ENCODE measurements at places on chromosomes 3 and 15.

GRCh38 chr3:177378168-177378567 lies 180.9 kb upstream of the TBL1XR1 start:
- DNase-seq, result no peak

- DNase-seq, result no peak
These were observed 9.5 kb upstream of the MESP2 start for GRCh38 chr15:89766357-89767311.

DNA sequence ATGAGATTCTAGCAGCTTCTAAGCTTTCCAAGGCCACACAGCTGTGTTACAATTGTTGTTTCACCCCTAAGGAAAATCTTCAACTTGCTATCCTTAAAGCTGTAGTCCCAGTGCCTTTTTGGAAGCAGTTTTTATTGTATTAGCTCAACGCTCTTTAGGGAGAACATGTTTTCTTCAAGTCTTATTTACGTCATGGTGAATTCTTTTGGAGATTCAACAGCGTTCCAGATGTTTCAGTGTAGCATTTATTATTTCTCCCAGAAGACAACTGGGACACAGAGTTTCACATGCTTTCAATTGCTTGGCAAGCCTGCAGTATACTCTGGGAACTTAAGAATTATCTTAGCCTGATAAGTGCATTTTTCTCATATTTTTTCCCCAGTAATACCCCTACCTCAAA lies 888.3 kb downstream of the PLOD2 start:
- DNase-seq, result no peak

DNA sequence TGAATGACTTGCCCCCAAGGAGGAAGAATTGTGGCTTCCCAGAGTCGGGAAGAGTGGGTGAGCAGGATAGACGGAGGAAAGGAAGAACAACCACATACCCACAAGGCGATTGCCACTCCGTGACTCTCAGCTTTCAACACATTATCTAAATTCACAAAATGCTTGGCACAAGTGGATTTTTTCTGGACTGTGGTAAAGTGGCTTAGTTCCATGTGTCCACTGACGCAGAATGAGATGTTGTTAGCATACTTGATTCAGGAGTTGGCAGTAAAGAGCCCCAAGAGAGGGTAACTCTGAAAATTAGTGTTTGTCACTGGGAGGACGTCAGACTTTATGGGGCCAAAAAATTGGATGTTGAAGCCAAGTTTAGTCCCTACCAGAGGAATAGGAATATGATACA lies 198.8 kb upstream of the CTNNB1 start:
- no peak for DNase-seq

- DNase-seq, result no peak
These were observed 641 bp downstream of the OPA1 start for GRCh38 chr3:193593668-193594030.

- DNase-seq, result peak; percentile 27
These were observed 88.7 kb downstream of the LIPC start for GRCh38 chr15:58520464-58520863.

DNA sequence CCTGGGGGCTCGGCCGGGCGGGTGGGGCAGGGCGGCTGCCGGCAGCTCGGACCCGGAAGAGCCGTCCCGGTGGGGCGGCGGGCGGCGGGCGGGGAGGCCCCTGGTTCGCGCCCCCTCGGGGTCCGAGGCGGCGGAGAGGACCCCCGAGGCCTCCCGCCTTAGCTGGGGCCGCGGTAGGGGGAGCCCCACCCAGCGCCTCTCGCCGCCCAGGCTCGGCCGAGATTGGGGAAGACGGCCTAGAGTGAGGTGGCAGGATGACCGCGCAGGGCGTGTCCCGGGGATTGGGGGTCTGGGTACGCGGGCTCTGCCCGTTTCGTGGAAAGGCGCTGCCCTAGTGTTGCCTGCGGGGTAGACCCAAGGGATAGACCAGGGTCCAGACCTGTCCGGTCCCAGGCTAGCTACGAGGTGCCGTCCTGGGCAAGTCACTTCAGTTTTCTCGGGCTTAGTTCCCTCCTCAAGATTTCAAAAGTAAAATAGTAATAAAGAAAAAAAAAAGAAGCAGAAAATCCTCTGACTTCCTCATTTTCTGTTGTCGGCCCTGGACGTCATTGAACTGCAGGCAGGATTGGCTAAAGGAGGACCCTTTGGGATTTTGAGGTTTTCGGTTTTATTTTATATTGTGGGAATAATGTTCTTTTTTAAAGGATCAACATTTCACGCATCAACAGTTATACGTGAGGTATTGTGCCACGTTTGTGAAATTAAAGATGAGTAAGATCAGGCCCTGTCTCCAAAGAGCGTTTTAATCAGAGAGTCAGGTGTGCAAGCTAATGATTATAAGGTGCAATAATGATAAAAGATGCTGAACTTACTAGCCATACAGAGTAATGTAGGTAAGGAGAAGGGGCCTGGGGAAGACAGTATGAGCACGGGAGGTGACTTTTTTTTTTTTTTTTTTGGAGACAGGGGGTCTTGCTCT lies 679 bp downstream of the IQGAP1 start:
- peak; percentile 69 for DNase-seq

GRCh38 chr3:157067114-157067513 lies 92.8 kb downstream of the CCNL1 start:
- DNase-seq, result no peak

DNA sequence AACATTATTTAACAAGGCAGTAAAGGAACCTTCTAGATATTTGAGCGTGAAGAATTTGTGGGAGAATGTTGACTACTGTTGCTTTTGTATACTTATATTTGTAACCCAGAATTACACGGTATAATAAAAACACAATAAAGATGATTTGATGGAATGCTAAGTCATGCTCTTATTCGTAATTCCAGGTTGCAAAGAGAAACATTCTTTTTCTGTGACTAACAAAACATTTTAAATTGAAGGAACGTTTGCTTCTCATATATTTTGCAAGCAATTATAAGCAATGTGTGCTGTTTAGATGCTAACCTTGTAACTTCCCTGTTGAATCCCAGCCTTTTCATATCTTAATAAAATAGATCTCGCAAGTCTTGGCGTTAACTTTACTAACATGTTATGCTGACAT lies 124.4 kb upstream of the CGNL1 start:
- no peak for DNase-seq

- peak; percentile 62 for DNase-seq
These were observed 42.6 kb upstream of the TMCO5A start for GRCh38 chr15:37891766-37892368.

DNA sequence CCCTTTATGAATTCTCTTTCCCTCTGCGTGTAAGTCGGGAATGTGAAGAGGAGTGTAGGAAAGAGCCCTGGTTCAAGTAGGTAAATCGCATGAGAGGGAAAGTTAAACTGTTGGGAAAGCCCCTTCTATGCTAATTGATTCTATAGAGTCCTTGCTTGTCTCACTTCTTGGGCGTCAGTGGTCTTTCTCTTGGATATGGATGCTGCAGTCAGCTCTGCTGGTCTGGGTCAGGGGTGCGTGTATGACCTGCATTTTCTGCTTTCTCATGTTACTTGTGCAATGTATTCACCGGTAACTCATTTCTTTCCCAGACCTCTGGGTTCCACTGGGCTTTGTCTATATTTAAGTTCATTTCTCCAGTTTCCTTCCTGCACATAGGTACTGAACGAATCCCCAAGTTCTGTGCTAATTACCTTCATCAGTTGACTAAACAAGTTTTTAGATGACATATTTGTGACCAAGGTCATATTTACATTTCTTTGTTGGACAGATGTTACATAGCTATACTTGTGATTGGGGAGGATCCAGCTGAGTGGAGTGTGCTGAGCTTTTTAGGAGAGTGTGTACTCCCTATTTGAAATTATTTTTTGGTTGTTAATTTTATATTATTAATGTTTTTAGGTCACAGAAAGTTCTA lies 1.4 kb downstream of the SETD5 start:
- peak; percentile 44 for DNase-seq

DNA sequence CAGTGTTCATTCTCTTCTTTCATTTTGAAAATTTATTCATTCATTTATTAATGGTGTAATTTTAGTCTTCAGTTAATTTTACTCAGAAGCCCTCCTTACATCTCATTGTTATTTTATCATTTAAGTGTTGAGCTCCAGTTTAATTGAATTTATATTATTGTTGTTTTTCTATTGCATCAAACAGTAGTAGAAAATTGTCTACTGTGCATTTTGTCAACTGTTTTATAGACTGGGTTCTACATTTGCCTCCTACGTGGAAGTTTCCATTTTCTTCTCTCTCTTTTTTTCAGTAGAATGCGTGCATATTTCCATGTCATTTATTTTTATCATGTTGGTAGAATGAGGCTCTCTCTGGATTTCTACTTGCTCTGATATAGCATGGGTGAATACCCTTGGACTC lies 487.4 kb downstream of the NR2F2 start:
- no peak for DNase-seq

DNA sequence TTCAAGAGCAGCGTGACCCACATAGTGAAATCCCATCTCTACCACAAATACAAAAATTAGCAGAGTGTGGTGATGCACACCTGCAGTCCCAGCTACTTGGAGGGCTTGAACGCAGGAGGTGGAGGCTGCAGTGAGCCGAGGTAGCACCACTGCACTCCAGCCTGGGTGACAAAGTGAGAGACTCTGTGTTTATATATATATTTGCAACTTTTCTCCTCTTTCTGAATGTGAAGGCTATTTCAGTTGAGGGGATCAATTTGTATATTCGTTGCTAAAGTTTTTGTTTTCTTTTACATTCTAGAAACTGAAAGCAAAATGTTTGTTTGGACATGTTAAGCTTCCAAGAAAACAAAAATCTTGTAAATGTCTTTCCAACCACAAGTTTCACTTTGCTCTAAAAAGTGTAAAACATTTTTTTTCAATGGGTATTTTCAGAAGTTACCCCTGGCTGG lies 29.8 kb upstream of the FAM98B start:
- no peak for DNase-seq

DNA sequence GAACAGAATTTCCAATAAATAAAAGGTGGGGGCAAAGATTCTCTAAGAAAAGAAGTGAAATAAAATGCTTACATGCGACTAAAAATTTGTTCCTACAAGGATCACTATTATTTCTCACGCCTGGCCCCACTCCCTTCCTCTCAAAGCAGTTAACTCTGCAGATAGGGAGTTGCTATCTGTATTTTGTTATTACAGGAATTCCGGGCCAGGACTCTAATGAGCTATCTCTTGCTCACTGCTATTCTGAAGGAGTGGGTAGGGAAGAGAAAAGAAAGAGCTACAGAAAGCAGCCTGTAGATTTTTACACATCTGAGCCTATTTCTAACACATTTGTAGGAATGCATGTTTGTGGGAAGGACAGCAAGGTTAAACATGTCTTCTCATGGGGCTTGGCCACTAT lies 140.4 kb downstream of the PCCB start:
- no peak for DNase-seq

DNA sequence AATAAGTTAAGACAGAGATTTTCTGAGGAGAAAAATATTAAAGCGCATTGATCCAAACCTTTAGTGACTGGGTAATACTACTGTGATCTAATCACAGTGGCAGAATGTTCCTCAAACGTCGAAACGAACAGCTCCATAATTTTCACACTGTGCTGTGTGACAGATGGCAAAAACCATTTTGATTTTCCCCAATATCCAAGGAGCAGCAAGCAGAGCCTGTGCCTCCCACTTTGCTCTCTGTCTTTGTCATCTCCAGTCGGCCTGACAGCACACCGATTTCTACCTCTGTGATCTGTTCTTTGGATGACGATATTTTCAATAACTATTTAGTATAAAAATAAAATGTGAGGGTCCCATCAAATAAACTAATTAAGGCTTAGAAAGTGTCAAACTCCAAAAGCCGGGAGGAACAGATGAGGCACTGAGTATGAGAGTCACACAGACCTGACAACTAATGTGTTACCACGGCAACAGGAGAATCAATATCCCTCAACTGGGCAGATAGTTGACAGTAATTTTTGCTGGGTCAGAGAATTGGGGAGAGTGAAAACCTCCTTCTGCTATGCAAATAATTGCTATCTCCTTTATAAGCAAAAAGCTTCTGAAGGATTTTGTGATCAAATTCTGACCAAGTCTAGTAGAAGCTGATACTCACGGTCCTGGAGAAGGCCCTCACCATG lies 489.1 kb upstream of the CFAP20DC start:
- peak; percentile 69 for DNase-seq

DNA sequence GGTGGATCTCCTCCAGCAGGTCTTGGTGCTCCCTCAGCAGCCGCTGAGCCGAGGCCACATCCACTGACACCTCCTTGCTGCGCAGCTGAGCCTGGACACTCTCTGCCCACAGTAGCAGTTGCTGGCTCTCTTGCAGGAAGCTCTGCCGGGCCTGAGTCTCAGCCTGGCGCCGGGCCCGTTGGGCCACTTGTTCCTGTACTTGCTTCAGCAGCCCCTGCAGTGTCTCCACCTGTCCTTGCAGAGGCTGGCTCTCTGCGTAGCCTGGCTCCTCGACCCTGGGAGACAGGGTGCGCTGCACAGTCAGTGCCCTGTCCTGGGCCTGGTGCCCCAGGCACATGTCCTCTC lies 15.5 kb downstream of the SPTBN5 start:
- DNase-seq, result no peak

DNA sequence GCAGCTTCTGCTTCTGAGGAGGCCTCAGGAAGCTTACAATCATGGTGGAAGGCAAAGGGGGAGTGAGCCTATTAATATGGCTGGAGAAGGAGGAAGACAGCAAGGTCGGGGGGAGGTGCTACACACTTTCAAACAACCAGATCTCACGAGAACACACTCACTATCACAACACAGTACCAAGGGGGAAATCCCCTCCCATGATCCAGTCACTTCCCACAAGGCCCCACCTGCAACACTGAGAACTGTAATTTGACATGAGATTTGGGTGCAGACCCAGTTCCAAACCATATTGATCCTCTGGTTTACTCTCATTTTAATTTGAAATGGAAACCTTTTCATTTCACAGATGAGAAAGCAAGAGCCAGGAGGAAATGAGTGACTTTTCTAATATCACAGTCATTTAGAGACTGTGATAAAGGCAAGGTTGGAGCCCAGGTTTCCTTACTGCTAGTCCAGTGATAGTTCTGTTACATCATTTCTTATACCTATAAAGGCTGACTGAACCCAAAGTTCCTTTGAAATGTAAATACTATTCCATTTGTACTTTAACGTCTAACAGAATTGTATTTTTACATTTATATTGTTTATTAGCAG lies 105.8 kb upstream of the GAP43 start:
- no peak for DNase-seq

GRCh38 chr3:109608574-109608973 lies 271.2 kb upstream of the DPPA4 start:
- no peak for DNase-seq

DNA sequence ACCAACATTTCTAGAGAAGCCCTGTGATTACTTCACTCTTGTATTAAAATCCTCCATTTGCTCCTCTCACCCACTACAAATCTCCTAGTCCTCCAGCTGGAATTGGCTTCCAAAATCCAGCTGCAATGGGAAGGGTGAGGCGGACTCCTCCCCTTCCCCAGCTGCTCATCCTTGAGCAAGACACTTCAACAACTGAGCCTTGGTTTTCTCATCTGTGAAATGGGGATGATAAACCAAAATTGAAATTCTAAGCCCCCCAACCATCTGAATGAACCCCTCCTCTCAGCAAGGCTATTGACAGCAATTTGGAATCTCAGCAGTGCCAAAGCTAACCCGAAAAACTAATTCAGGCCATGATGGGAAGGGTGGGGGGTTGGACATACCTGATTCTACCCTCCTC lies 9.4 kb downstream of the FAM174B start:
- DNase-seq, result no peak
